Daoy (cell line): ENCODE measurements at places on chromosomes 2 and 18. TPM values are rescaled to one million over a fixed set of nuclear protein-coding genes. Genes with fewer than 3 reads are reported as not detected.

GRCh38 chr2:215711471-215712034 is 275.7 kb upstream of the FN1 start:
- peak; percentile 82 for DNase-seq

- DNase-seq, result no peak
These were observed 256.0 kb upstream of the SETBP1 start for GRCh38 chr18:44424645-44425035.

The GALNT14 gene
- 22.3 and 32.3 TPM in 2 replicates for total RNA-seq

- no peak for DNase-seq
These were observed 64.5 kb downstream of the ADI1 start for GRCh38 chr2:3454802-3455201.

The AQP4 gene
- 0.80 and 1.4 TPM in 2 replicates for total RNA-seq

The HOXD12 gene
- 0.46 TPM in 1 of 2 replicates, not detected in the other for total RNA-seq

DNA sequence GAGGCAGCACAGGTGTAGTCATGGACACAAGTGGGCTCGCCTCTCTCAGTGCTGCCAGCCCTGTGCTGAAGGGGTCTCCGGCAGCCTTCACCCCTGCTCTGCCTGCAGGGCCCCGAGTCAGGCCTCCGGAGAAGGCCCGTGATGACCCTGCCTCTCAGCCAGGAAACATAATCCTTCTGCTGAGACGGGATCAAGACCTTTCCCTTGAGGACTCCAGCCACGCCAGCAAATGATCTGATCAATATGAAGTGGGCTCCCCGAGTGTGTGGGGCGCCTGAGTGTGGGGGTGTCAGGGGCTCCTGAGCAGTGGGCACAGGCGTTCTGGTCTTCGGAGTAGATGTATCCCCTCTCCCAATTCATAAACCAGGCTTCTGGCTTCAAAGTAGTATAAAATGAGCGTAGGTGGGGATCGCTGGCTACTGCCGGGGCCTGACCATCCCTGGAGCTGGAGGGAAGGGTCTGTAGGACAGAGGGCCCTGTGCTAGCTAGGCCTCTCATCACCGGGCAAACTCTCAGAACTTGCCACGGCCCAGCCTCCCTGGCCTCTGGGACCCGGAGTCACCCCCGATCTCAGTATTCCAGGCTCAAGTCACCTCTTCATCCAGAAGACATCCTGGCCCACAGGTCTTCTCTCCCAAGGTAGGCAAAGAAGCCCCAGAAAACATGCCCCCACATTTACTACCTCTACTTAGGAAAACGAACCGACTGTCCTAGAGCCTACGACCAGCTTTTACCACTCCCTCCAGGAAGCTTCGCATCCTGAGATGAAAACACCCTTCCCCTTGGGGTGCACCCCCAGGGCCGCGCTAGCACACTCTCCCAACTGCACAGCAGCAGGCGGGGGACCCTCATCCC is 33.6 kb downstream of the CRACDL start:
- no peak for DNase-seq

The CYP27A1 gene
- 0.77 and 0.80 TPM in 2 replicates for total RNA-seq

- no peak for DNase-seq
These were observed 40.8 kb downstream of the MTERF4 start for GRCh38 chr2:241061275-241061674.
